ENCODE measurements at places on chromosomes 5 and 9.
A peak's percentile ranks its signal among the peaks of the same experiment; 100 is the strongest.

- DNase-seq: no peak
Observed at GRCh38 chr9:121300283-121301119, 32.5 kb downstream of the GSN start.

DNA sequence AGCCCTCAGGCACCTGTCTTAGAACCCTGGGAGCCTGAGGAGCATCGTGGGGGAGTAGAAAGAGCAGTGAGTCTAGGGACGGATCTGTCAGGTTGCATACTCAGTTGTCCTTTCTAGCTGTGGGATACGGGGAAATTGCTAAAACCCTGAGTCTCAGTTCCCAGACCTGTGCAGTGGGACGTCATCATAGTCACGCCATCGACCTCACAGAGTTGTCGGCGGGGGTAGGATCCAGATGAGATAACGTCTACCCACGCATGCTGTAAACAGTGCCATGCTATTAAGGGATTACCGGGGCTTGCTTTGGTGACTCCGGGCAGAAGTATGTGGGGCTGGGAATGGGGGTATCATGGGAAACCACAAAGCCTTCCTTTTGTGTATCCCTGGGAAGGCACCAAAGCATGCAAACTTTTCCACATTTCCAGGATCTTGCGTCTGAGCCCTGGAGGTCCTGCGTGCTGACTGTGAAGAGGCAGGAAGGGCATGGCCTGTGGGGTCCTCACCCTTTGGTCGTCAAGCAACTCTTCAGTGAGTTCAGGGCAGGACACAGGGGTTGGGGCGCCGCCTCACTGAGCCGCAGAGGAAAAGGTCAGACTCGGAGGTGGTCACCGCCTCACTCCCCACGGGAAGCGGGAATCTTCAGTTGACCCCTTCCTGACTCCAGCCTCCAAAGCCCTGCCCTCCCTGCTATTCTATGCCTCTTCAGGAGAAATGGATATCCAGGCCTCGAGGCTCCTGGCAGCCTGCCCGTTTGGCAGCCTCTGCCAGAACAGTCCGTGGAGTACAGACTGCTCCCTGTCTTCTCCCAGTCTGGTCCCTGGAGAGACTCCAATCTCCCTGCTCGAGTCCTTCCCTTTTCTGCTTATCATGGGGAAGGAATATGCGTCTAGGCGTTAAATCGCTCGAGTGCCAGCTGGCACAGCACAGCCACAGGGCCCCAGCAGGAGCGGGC lies 186.8 kb upstream of the KLF9 start:
- peak; percentile 90 for DNase-seq

GRCh38 chr5:98568336-98568735 lies 205.1 kb upstream of the RGMB start:
- no peak for DNase-seq

DNA sequence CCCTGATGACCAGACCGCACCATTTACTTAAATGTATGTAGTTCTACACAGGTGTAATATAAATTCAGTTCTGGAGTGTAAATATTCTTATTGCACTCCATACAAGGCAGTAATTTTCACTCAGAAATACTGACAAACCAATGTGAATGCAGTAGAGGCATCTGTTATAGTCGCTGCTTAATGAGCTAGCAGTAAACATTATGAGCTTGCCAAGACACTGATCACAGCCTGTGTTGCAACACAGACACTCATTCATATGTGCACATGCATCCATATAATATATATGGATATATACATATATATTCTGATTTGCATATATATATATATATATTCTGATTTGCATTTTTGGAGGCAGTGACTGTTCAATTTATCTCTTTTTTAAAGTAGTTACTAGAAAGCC lies 435.1 kb upstream of the ST8SIA4 start:
- no peak for DNase-seq

DNA sequence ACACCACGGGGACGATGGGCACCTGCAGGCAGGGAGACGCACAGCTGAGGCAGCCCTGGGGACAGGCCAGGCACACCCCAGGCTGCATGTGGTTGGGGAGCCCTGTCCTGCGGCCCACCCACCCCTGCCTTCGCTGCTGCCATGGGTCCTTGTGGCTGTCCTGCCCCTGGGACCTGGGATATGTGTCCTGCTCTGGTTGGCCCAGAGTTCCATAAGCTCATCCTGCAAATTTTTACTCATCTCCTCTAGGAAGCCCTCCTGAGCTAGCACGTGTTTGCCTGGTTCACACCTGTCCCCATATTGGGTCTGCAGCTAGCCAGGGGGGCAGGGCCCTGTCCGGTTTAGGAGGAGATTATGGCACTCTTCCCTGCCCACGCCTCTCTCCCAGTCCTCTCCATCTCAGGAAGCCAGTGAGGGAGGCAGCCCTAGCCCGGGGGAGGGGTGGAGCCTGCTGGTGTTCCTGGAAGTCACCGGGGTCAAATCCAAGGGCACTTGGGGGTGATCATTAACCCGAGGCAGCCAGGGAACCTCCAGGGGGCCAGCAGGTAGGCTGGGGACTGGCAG lies 12.2 kb downstream of the EGFL7 start:
- no peak for DNase-seq

- DNase-seq: no peak
Observed at GRCh38 chr5:89097103-89097502, 214.1 kb upstream of the MEF2C start.

DNA sequence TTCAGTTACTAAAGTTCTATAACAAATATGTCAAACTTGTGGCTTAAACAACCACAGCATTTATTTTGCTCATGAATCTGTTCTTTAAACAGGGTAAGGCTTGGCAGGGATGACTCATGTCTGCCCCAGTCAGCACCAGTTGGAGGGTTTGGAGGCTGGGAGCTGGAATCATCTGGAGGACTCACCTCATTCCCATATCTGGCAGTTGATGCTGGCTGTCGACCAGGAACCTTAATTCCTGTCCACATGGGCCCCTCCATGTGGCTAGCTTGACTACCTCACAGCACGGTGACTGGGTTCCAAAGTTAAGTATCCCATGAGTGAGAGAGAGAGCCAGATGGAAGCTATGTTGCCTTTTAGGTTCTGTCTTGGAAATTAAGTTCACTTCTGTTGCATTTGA lies 13.8 kb upstream of the CCL28 start:
- DNase-seq: no peak

GRCh38 chr9:110769667-110770066 lies 101.1 kb downstream of the MUSK start:
- DNase-seq: no peak

GRCh38 chr9:97397220-97397619 lies 14.7 kb upstream of the TDRD7 start:
- DNase-seq: no peak

GRCh38 chr9:106307670-106308069 lies 555.3 kb upstream of the ZNF462 start:
- DNase-seq: no peak

- no peak for DNase-seq
Observed at GRCh38 chr9:120369608-120370220, 210.3 kb downstream of the CDK5RAP2 start.

- no peak for DNase-seq
Observed at GRCh38 chr5:172871536-172871935, 37.5 kb downstream of the ERGIC1 start.

DNA sequence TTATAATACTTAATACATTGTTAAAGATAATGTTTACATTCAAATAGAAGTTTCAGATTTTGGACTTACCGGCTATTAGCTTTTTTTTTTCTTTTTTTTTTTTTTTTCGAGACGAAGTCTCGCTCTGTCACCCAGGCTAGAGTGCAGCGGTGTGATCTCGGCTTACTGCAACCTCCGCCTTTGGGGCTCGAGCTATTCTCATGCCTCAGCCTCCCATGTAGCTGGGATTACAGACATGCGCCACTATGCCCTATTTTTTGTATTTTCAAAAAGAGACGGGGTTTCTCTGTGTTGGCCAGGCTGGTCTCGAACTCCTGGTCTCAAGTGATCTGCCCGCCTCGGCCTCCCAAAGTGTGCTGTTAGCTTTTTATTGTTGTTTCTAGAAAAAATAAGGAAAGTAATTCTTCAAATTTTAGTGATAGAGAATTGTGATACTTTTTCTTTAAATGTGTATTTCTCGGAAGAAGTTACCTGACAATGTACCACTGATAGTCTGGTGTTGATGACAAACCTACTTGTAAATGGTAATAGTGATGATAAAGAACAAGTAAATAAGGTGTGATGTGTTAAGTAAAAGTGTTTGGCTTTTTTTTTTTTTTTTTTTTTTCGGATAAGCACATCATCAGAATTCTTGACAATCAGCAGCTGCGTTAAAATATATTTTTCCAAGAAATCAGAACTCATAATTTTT lies 2.7 kb downstream of the CDC42SE2 start:
- no peak for DNase-seq

GRCh38 chr9:7510199-7510598 lies 289.4 kb downstream of the DMAC1 start:
- DNase-seq: no peak

DNA sequence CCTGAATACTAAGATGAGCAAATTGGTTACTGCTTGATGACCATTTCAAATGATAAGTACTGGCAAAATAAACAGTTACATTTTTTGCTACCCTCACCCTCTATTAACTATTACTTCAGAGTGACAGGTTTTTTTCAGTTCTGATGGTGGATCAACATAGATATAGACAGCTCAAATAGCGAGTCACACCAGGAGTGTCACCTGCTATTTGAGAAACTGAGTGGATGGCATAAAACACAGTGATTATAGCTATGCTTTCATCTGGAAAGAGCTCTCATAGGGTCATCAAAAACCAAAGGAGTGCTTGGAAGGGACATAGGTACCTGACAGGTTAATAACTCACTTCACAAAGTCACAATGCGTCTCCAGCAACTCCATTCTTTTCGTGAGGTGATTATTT lies 244.5 kb upstream of the C9orf72 start:
- no peak for DNase-seq

GRCh38 chr9:96524764-96525163 lies 74.8 kb downstream of the HABP4 start:
- DNase-seq: no peak

- no peak for DNase-seq
Observed at GRCh38 chr5:160326981-160327380, 14.6 kb upstream of the CCNJL start.

DNA sequence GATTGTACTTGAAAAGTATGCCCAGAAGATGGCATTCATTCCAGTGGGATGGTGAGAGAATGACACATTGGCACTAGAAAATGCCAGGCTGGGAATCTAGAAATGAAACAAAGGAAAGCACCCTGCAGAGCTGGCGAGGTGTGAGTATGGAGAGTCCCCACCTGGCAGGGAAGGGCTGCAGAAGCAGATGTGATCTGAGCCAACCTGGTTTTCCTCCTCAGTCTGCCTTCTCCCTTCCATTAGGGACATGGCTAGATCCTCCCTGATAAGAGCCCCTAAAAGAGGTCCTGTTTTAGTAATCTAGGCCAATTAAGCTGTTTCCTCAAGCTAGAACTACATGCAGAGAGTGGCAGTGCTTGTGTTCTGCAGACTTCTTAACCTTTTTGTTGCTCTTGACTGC lies 24.7 kb upstream of the TNFSF15 start:
- DNase-seq: no peak

DNA sequence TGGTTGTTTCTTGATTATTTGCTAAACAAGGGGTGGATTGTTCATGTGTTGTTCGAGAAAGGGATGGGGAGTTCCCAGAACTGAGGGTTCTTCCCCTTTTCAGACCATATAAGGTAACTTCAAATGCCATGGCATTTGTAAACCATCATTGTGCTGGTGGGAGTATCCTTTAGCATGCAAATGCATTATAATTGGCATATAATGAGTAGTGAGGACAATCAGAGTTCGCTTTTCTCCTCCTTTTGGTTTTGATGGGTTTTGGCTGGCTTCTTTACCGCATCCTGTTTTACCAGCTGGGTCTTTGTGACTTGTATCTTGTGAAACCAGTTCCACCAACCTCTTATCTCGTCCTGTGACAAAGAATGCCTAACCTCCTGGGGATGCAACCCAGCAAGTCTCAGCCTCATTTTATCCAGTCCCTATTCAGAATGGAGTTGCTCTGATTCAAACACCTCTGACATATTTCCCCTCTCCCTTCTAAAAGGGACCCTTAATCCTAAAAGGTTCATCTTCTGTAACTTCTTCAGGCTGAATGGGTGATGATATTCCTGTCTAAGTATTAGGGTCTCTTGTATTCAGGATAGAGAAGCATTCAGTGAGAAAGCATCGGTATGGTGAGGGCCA lies 8.7 kb upstream of the FBN2 start:
- no peak for DNase-seq

- no peak for DNase-seq
Observed at GRCh38 chr9:97502984-97503861, 1.8 kb downstream of the TMOD1 start.

GRCh38 chr5:90050103-90050502 lies 359.5 kb downstream of the CETN3 start:
- no peak for DNase-seq

DNA sequence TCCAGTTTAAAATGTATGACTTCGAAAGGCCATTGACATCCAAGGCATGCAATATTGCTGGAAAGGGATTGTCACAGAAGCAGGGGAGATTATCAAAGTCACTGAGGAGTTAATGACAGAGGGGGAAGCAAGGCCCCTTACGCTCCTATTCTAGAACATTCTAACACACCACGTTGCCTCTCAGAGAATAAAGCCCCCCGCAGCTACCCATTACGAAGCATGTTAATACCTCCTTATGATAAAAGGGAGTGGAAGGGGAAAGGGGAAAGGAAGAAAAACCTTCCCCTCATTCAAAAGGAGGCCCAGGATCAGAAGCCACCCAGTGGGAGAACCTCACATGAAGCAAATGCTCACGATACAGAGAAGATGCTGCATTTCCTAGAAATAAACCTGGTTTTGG lies 213.6 kb downstream of the DAB2IP start:
- DNase-seq: no peak

DNA sequence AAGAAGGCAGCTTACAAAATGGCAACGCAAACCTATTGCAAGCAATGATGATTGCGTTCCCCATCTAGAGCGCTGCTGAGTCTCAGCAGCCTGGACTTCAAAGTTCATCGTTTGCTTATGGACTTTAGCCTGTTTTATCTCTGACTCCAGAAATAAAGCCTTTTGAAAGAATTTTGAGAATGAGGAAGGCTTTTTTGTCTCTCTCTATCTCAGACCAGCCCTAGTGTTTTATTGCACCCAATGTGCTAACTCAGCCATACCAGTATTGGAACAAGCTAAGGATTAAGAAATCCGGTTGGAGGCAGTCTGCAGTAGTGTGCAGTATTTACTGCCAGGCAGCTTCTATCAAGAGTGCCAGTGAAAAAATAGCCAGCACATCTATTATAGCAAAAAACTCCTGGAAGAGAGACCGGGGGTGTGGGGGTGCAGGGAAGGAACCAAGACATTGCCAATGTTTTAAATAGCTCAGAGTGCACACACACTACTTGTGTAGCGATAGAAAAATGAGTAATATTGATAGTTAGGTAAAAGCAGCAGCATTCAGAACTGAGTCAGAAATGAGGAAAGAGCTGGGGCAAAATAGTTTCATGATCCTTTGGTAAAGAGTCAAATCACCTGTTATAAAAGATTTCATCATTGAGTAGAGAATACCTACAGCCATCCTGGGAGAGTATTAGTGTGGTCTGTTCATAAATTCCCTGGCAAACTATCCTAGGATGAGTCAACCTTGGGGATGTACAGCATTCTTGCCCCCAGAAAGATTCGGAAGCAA lies 219.0 kb downstream of the ZNF608 start:
- no peak for DNase-seq

DNA sequence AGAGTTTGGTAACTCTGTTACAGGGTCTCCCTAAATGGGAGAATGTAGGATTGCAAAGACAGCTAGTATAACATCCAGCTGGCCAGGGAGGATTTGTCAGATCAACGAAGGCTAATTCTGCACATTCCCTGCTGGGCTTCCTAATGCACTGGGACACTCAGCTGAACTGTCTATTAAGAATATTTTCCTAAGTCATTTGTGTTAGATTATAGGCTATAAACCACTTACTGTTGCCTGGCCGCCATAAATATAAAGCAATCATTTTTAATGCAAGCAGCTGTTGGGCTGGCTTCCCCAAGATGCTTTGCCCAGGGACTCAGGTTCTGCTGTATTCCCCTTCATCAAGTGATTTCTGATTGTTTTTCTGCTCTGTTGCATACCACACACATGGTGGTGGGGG lies 35.3 kb upstream of the SLIT3 start:
- DNase-seq: no peak
